ENCODE measurements at places on chromosomes 1 and 21.

GRCh38 chr1:26142159-26142558, 16.7 kb upstream of the FAM110D start:
- DNase-seq: no peak

- DNase-seq: peak; percentile 73
These were observed 68.0 kb upstream of the WDR26 start for GRCh38 chr1:224502459-224503160.

DNA sequence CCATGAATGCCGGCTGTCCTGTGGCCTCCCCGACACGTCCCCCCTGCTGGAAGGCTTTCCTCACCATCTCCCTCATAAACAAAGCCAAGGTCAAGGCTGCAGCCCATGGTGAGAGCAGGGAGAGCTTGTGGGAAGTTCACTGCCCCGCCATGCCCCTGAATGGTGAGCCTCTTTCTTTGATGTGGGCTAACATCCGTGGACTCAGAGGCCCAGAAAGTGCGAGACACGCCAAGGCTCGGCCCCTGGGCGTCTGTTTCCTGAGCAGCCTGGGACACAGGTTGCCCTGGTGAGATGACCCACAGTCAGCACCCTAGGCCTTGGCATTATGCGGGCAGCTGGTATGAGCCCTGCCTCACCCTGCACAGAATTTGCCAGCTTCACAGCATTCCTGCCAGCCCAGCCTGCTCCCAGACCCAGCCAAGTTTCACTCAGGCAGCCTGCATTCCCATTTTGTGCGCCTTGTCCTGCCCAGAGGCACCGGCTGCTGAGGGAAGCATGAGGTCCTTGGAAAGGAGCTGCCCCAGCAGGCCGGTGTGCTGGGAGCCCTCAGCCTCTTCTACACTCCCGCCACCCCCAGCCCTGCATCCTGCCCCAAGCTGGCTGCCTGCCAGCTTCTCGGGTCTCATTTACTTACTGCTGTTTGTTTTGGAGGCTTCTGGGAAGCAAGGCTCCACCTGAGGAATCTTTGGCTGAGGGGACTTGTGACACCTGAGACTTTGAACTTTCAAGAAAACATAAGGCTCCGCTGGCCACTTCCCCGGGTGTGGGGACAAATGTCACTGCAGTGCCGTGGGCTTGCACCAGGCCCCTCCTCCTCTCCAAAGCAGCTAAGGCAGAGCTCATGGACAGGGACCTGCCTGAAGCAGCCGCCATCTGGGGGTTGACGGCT, 31.9 kb downstream of the NEK2 start:
- peak; percentile 42 for DNase-seq

DNA sequence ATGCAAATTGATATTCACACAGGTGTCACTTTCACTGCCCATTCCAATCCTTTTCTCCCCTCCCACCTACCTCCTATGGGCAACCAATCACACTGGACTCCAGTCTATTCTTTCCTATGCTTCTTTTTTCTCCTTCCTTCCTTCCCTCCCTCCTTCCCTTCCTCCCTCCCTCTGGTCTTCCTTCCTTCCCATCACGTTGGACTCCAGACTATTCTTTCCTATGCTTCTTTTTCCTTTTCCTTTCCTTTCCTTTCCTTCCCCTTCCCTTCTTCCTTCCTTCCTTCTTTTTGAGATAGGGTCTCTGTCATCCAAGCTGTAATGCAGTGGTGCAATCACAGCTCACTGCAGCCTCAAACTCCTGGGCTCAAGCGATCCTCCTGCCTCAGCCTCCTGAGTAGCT, 64.6 kb downstream of the GNG4 start:
- DNase-seq: no peak

DNA sequence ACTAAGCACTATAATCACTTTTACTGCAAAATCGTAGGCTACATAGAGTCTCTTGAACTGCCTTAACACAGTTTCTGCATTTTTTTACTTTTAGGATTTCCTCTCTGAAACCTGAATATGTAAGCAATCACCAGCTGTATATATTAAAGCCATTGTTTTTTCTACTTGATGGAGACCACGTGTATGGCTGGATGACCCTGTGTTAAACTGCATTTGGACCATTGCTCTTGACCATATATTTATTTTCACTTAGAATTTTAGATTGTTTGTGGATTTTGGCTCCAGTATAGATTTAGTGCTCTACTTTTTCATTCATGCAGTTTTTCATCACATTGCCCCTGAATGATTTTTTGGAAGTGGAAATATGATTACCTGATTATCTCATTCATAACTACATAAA, 320.5 kb upstream of the SGIP1 start:
- DNase-seq: no peak

DNA sequence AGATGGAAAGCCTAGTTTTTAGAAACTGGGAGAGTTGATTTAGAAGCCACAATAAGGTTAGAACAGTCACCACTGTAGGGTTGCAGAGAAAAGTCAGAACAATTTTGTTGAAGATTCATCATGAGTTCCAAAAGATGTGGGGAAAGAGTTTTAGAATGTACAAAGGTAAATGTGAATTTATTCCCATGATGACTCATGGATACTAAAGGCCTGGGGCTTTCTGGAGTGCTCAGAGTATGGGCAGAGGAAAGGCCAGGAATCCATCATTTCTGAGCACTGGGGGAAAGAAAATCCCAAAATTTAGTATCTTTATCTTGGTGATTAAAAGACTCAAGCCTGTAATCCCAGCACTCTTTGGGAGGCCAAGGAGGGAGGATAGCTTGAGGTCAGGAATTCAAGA, 17.8 kb downstream of the YBX1 start:
- DNase-seq: no peak

DNA sequence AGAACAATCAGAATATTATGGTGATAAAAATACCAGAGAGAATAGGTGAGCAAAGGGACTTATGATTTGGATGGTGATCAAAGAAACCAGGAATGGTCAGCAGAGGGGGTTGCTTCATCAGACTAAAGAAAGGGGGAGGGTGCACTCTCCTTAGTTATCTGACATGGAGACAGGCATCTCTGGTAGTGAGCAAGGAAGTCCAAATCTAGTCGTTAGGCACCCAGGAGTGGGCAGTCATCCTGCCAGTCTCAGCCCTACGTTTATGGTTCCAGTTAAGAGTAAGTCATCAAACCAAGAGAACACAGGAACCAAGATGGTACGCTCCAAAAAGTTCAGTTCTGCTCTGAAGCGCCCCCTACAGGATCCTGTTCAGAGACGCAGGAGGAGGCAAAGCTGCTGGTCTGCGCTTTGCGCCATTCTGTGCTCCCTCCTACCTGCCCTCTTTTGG, 28.6 kb downstream of the EBNA1BP2 start:
- DNase-seq: peak; percentile 82
